RKO (cell line): ENCODE measurements at places on chromosomes 5 and 9.

DNA sequence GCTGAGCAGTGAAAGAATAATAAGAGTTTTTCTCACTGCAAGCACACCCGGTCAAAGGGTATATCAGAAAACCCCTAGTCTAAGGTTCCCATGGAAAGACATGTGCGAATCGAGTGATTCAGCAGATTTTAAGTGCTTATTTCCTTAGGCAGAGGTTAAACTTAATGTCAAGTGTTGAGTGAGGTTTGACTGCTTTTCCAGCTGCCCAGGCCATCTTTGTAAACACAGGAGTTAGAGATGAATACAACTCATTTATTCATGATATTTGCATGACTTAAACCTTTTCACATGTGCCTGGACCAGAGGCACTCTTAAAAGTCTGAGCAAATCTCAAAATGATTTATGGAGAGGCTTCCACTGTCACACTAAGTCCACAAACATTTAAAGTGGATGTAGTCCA, 137.8 kb upstream of the RGMB start:
- DNase-seq: no peak

GRCh38 chr5:137051161-137051560, 448.0 kb downstream of the SPOCK1 start:
- no peak for DNase-seq

DNA sequence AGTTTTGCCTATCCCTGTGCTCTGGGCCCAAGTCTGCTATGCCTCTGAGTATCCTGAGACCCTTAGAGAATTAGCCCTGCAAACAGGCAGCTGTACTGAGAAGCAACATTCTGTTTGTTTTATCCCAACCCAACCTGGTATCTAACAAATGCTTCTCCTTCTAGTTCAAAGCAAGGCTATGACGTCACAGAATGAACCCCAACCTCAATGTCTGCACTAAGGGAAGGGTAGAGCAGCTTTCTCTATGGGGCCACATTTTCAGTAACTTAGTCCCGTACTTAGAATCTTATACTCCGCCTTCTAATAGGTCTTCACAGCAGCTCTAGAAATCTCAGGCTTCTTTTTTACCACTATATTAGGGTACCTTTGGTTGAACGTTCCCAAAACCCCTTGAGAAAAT, 169.6 kb downstream of the TSSK1B start:
- DNase-seq: no peak

GRCh38 chr9:121322037-121322736, 47.9 kb downstream of the STOM start:
- DNase-seq: peak; percentile 77

DNA sequence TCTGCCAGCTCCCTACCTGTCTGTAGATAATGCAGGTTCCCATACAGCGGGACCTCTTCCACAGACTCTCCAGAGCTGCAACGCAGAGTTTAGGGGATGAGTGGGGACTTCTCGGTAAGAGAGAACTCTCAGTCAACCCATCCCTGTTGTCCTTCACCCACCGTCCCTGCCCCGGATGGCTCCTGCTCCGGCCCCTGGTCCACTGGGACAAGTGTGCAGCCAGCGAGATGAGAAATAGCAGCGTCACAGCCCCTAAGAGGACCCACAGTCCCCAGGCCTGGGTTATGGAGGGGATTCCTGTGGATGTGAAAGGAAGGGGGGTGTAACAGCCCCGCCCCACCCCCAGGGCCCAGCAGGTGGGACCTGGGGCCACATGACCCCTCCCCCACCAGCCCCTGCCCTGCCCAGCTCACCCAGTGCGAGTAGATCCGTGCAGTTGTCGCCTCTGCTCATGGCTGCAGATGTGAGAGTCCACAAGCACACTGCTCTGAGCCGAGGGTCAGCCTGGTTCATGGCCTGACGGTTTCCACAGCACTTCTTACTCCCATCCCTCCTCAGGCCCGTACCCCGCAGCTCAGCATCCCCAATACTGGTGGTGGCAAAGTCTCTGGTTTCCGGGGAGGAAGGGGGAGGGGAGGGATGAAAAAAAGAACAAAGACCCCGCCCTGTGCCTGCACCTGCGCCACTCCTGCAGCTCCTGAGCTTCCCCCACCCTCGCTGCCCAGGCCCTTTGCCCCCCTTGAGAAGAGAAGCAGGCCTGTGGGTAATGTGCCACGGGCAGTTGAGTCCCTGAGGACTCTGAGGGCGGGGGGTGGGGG, at the start of gene SIT1:
TSS of gene SIT1 (minus strand) at position 591 of the 818 bp plus-strand sequence. CDS start at position 513, 78 bp downstream.
- no peak for DNase-seq

- DNase-seq: no peak
These were observed 34.7 kb downstream of the ADAM19 start for GRCh38 chr5:157540707-157541446.

- no peak for DNase-seq
These were observed 512.6 kb downstream of the RAB3C start for GRCh38 chr5:59095480-59095879.

- peak; percentile 63 for DNase-seq
These were observed 147.5 kb upstream of the FBXL17 start for GRCh38 chr5:108529381-108529780.

- DNase-seq: no peak
These were observed 61.7 kb downstream of the FYB1 start for GRCh38 chr5:39157701-39158100.

DNA sequence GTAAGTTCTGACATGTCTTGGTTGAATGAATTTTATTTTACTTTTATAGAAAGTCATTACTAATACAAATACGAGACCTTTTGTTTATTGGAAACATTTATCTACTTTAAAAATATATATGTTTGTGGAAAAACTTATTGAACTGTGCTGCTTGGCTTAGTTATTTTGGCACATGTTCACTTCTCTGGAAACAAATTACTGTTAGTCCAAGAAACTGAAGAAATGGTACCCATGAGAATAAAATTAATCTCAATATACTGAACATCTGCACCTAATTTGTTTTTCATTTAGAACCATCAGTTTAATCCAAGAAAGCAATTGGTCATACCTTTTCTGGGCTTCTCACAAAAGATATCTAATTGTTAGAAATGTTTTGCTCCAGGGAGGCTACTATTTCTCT, 32.2 kb downstream of the INVS start:
- DNase-seq: no peak

DNA sequence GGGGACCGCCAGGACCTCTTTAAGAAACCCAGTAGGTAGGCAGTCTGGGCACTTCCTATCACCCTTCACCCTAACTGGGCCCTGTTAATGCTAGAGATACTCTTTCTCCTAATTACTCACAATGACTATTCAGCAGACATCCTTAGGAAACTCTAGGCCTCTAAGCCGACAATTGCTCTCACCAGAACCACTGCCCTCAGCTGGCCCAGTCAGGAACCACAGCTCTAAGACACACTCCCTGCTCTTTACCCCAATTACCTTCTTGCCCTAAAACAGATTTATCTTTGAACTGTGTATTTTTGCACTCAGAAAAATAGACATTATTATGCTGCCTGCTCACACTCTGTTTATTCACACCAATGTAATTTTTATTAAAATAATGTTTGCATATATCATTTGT, 432.6 kb upstream of the SLC30A5 start:
- peak; percentile 11 for DNase-seq

- DNase-seq: no peak
These were observed 25.2 kb downstream of the CYFIP2 start for GRCh38 chr5:157290981-157291711.

GRCh38 chr9:69916950-69917349, 96.3 kb downstream of the CFAP95 start:
- DNase-seq: peak; percentile 34

DNA sequence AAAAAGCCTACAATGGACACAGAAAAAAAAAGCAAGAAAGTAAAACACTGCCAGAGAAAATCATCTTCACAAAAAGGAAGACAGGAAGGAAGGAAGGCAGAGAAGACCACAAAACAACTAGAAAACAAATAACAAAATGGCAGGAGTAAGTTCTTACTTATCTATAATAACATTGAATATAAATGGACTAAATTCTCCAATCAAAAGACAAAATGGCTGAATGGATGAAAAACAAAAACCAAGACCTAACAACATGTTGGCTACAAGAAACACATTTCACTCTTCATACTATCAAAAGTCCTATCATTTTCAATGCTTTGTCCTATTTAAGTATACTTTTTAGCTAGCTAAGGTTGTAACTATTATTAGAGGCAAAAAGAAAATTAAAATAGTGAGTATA, 36.9 kb upstream of the HMGCR start:
- DNase-seq: no peak

DNA sequence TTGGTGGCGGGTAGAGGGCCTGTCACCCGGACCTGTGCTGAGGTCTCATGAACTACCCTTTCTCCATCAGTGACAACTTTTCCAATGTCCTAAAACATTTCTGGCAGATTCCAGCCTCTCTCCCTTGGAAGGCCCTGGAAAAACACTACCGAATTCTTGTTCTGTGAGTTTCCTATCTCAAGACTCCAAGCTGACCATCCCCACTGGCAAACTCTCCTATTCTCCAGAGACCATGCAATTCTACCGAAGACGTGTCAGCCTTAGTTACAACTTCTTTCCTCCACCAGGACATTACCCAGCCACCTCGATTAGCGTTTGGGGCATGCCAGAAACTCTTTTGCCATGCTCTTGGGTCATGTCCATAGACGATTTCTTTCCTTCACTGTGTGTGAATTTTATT, 26.8 kb upstream of the GABRP start:
- no peak for DNase-seq

DNA sequence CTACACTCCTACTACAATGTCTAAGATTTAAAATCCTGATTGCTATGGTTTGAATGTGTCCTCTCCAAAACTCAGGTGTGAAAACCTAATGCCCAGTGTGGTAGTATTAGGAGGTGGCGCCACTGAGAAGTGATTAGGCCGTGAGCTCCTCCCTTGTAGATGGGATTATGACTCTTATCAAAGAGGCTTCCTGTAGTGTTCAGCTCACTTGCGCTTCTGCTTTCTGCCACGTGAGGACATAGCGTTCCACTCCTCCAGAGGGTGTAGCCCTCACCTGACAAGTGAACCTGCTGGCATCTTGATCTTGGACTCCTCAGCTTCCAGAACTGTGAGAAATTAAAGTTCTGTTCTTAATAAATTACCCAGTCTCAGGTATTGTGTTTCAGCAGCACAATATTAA, 33.0 kb upstream of the WHRN start:
- no peak for DNase-seq

DNA sequence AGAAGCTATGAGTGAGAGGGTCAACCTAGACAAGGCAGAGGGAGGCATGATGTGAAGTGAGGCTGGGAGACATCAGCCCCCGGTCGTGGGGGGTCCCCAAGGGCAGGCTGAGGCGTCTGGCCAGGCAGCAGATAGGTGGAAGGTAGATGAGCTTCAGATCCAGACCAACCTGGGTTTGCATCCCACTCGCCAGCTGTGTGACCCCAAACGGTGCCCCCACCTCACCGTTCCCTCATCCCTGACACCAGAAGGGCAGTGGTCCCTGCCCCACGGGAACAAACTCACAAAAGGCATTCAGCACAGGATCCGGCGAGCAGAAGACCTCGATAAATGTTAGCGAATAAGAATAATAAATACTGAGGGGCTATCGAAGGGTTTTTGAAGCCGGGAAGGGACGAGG, 27.5 kb upstream of the LMX1B start:
- DNase-seq: no peak

GRCh38 chr9:13588151-13589033, 308.9 kb upstream of the MPDZ start:
- no peak for DNase-seq

GRCh38 chr5:54379590-54379989, 69.2 kb upstream of the ARL15 start:
- no peak for DNase-seq

DNA sequence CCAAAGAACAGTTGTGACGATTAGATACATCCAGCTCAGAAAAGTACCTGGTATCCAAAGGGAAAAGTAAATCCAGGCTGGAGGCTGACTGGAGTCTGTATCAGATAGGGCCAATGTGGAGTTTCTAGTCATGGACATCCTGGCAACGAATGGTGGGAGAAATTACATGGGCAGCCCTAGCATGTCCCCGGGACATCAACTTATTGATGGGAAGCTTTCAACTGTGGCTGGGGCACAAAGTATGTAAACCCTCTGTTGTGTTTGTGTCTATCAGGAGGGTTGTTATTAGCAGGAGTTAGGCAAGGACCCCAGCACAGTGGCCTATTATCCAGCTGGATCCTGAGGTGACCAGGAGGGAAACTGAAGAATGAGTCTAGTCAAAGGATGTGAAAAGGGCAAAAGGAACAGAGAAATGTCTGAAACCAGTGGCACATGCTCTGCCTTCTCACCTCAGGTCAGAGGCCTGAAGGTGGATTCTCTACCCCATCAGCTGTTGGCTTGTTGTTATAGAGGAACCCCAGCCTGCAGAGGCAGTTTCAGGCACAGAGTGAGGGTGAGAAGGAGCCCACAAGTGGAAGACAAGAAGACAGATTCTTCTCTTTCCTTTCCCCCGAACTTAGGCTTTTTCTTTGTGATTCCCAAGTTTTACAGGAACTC, 19.9 kb downstream of the IFNW1 start:
- DNase-seq: no peak

GRCh38 chr5:72440207-72440638, 67.0 kb downstream of the ZNF366 start:
- DNase-seq: no peak

GRCh38 chr9:136784249-136784996, 6.7 kb upstream of the TMEM141 start:
- peak; percentile 78 for DNase-seq

- DNase-seq: no peak
These were observed 38.1 kb downstream of the ANGPTL2 start for GRCh38 chr9:127084076-127085039.

GRCh38 chr9:113921396-113921925, 45.4 kb downstream of the ZNF618 start:
- DNase-seq: no peak

- no peak for DNase-seq
These were observed 12.2 kb downstream of the CXXC5 start for GRCh38 chr5:139660105-139660922.
